Aorta (tissue), 5 donors: ENCODE measurements at places on chromosomes 3 and 15.

GRCh38 chr15:50840520-50840919 lies 68.0 kb upstream of the AP4E1 start:
- H3K27me3 ChIP-seq = no peaks in the 10 kb centered on the region
- H3K36me3 ChIP-seq = no peaks in the 10 kb centered on the region
- no peaks in the 10 kb centered on the region for H3K4me1 ChIP-seq
- no peak for DNase-seq
- no peak overlapping the region for H3K27ac ChIP-seq

DNA sequence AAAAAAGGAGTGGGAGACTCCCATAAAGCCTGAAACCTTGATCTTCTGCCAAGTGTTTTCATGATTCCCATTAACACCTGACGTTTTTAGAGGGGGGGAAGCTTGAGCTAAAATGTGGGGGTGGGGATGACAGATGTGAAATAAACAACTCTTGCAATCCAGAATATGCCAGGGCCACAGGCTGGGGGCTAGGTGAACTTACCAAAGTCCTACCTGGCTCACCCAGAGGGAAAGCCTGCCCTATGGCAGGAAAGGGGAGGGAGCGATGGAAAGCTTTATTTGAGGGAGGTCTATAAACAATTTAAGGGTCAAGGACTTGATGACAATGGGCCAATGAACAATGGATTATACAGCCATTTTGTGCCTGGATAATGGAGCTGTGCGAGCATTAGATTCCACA lies 108.3 kb downstream of the LRIG1 start:
- H3K27ac ChIP-seq = peak overlapping the region; percentile 31
- no peaks in the 10 kb centered on the region for H3K27me3 ChIP-seq
- DNase-seq = no peak
- H3K4me1 ChIP-seq = peaks cover 11% of the 10 kb centered on the region

DNA sequence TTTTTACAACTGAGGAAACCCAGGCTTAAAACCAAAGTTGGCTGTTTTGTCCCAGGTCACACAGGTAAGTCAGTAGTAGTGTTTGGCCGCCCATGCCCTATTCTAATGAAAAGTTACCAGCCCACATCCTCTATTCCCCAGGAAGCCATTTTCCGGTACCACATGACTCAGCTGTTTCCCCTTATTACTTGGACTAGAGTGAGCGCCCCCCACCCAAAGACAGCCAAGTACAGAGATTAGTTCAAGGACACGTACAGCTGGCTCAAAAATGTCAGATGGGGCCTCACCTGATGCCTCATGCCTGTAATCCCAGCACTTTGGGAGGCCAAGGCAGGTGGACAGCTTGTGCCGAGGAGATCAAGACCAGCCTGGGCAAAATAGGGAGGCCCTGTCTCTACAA lies 8.5 kb upstream of the KLHL6 start:
- no peaks in the 10 kb centered on the region for H3K27me3 ChIP-seq
- H3K36me3 ChIP-seq = no peaks in the 10 kb centered on the region
- no peak for DNase-seq
- H3K4me1 ChIP-seq = no peaks in the 10 kb centered on the region
- no peak overlapping the region for H3K27ac ChIP-seq

- no peak for DNase-seq
- no peaks in the 10 kb centered on the region for H3K36me3 ChIP-seq
- H3K4me1 ChIP-seq = no peaks in the 10 kb centered on the region
- no peaks in the 10 kb centered on the region for H3K27me3 ChIP-seq
- H3K4me3 ChIP-seq = no peak overlapping the region
- H3K27ac ChIP-seq = no peak overlapping the region
Measured at GRCh38 chr3:150783316-150783715, 20.3 kb upstream of the SIAH2 start.

- H3K27me3 ChIP-seq = no peaks in the 10 kb centered on the region
- no peak overlapping the region for H3K4me3 ChIP-seq
- no peak overlapping the region for H3K27ac ChIP-seq
- DNase-seq = no peak
- no peaks in the 10 kb centered on the region for H3K4me1 ChIP-seq
- no peaks in the 10 kb centered on the region for H3K36me3 ChIP-seq
Measured at GRCh38 chr15:90291679-90292356, 26.3 kb downstream of the NGRN start.

DNA sequence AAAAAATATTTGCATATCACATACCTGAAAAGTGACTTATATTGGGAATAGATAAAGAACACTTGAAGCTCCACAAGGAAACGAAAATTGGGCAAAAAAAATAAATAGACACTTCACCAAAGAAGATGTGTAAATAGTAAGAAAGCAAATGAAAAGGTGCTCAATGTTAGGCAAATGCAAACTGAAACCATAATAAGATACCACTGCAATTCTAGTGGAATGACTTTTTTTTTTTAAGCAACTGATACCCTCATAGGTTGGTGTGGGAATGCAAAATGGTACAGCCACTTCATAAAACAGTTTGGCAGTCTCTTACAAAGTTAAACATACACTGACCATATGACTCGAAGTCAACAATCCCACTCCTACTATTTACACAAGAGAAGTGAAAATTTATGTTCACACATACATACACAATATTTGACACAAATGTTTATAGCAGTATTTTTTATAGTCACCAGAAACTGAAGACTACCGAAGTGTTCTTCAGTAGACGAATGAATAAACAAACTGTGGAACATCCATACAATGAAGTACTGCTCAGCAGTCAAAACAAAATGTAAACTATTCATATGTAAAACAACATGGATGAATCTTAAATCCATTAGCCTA lies 176.3 kb downstream of the ZMAT3 start:
- H3K4me1 ChIP-seq = no peaks in the 10 kb centered on the region
- H3K27ac ChIP-seq = no peak overlapping the region
- no peak overlapping the region for H3K4me3 ChIP-seq
- no peaks in the 10 kb centered on the region for H3K27me3 ChIP-seq
- no peak for DNase-seq
- no peaks in the 10 kb centered on the region for H3K36me3 ChIP-seq

- no peak overlapping the region for H3K27ac ChIP-seq
- peaks cover 4% of the 10 kb centered on the region for H3K4me1 ChIP-seq
- H3K36me3 ChIP-seq = no peaks in the 10 kb centered on the region
- DNase-seq = no peak
Measured at GRCh38 chr3:177789500-177789899, 592.2 kb upstream of the TBL1XR1 start.

GRCh38 chr3:9192248-9193025 lies 57.0 kb downstream of the SRGAP3 start:
- no peaks in the 10 kb centered on the region for H3K27me3 ChIP-seq
- no peak overlapping the region for H3K4me3 ChIP-seq
- H3K4me1 ChIP-seq = no peaks in the 10 kb centered on the region
- no peaks in the 10 kb centered on the region for H3K36me3 ChIP-seq
- no peak for DNase-seq

DNA sequence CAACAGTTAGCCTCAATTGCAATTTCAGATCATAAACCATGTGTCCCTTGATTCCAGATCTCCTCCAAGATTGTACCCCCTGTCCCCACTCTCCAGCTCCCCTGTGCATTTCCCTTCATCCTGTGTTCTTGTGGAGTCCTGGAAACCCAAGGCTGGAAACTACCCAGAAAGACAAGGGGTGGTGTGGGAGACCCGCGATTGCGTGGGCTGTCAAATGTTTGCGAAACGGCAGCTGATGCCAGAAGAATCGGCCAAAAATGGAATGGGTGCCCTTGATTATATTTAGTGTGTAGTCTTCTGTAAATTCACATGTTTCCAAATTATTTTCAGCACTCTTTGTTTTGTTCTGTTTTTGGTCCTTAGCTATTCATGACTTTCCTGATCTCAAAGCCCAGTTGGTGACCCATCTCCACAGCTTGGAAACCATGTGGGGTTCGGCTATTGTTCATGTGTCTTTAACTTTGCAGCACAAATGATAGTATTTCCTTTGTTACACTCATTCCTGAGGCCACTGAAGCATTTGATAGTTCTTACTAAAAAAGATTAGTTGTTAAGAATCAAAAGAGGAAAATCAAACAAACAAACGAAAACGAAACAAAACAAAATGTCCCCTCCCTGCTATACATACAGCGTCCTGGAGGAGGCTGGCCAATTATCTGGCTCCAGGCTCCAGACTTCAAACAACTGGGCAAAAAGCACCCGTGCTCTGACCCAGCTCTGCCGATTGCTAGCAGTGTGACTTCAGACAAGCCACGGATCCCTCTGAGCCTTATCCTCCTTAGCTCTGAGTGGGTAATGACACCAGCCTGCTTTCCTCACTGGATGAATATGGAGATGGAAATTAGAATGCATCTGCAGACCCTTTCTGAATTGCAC lies 120.9 kb downstream of the CACNA2D3 start:
- H3K36me3 ChIP-seq = no peaks in the 10 kb centered on the region
- H3K27me3 ChIP-seq = no peaks in the 10 kb centered on the region
- H3K4me1 ChIP-seq = no peaks in the 10 kb centered on the region
- no peak overlapping the region for H3K27ac ChIP-seq
- DNase-seq = no peak

GRCh38 chr3:70992562-70993204 lies 590.8 kb downstream of the FOXP1 start:
- peaks cover 21% of the 10 kb centered on the region for H3K4me1 ChIP-seq
- no peak overlapping the region for H3K4me3 ChIP-seq
- H3K27ac ChIP-seq = peak overlapping the region; percentile 51
- H3K36me3 ChIP-seq = peaks cover 2% of the 10 kb centered on the region

DNA sequence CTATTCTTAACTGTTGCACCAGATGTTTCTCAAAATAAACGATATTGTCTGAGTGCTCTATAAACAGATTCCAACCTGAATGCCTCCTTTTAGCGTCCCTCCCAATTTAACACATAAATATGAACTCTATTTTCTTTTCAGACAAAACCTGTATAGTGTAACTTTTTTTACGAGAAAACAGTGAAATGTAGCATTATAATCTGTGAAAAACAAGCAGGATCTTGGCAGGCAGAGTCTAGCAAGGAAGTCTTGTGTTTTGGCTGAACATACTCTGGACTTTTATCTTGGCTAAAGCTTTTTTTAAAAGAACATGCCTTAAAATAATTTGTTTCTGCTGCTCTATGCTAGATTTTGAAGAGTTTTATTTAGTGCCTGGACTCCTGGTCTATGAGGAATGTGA lies 150.5 kb downstream of the ROBO2 start:
- no peaks in the 10 kb centered on the region for H3K27me3 ChIP-seq
- H3K27ac ChIP-seq = no peak overlapping the region
- H3K4me3 ChIP-seq = no peak overlapping the region

- H3K27me3 ChIP-seq = no peaks in the 10 kb centered on the region
- H3K36me3 ChIP-seq = no peaks in the 10 kb centered on the region
- H3K4me1 ChIP-seq = no peaks in the 10 kb centered on the region
- H3K4me3 ChIP-seq = no peak overlapping the region
Measured at GRCh38 chr3:22399566-22399965, 648.6 kb upstream of the ZNF385D start.

DNA sequence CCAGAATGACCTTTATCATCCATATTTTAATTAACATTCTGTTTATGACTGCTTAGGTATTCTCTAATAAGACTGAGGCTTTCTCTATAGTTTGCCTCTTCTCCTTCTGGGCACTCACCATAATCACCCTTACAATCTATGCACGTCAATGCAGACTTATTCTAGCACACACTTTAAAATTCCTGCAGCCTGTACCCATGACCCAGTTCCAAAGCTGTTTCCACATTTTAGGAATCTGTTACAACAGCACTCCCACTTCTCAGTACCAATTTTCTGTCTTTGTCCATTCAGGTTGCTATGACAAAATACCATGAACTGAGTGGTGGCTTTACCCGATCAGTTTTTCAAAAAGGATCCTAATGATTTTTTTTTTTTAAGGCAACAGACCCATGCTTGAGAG lies 103.5 kb downstream of the SOX14 start:
- no peak for DNase-seq
- H3K4me1 ChIP-seq = no peaks in the 10 kb centered on the region
- no peak overlapping the region for H3K4me3 ChIP-seq

DNA sequence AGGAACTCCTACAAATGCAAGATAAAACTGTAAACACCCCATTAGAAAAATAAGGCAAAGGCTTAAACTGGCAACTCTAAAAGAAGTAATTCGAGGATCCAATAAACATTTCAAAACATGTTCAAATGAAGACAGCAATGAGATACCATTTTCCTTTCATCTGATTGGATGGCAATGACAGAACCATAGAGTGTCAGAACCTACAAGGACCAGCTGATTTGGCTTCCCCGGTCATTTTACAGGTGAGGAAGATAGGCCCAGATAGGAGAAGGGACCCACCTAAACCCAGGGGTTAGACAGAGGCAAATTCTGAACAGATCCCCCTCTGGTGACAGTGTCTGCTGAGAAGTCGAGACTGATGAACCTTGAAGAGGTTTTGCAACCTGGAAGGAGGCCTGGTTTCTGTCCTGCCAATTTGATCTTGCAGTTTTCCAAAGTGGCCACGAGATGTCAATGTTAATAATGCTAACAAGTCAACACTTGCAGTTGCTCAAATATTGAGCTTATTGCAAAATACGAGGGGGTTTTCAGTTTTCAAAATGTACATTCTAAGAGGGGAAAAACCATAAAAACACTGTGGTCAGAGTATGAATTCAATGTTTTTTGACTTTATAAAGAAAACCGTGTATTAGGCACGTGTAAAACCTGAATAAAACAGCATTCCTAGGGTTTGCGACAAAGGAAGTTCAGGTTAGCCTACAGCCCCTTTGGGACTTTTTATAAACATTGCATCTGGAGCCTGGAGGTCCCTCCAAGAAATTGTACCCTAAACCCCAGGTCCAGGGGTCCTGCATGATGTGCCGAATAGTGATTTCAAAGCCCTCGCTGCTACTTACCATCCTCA lies 21.5 kb downstream of the CFAP161 start:
- H3K4me3 ChIP-seq = no peak overlapping the region
- no peak for DNase-seq
- no peaks in the 10 kb centered on the region for H3K36me3 ChIP-seq
- H3K4me1 ChIP-seq = no peaks in the 10 kb centered on the region
- no peak overlapping the region for H3K27ac ChIP-seq

DNA sequence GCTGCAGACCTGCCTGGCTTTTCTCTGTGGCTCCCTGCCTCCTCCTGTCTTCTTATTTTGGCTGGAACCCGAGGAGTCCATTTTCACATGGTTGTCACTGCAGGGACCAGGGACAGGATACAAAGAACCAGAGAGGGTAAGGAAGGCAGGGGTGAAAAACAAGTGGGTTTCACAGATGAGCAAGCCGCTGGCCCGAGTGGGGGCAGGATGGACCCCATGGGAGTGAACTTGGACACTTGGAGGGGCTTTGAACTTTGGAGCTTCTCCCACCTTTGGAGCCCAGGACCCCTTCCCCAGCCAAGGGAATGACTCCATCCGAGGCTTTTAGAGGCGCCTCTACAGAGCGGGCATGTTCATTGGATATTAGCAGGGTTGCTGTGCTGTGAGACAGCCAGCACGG lies 26.9 kb upstream of the ADCY5 start:
- H3K4me1 ChIP-seq = no peaks in the 10 kb centered on the region
- no peak overlapping the region for H3K4me3 ChIP-seq
- no peak for DNase-seq

- no peaks in the 10 kb centered on the region for H3K4me1 ChIP-seq
- DNase-seq = no peak
- H3K27me3 ChIP-seq = no peaks in the 10 kb centered on the region
- H3K4me3 ChIP-seq = no peak overlapping the region
Measured at GRCh38 chr3:17932136-17932771, 189.8 kb upstream of the TBC1D5 start.

DNA sequence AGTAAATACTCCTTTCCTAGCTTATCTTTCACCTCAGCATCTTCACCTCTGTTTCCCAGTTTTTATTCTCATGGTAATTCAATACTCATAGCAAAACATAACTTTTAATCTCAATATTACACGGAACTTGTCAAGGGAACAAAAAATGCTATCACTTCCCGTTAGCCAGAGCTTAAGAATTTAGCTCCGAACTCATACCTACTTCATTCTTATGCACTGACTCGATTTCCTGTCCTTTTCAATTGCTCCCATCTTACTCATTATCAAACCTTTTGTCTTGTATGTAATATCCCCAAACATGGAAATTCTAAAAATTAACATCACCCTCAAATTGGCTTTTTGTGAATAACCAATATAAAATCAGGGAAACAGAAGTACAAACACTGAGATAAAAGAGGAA lies 28.2 kb downstream of the MYEF2 start:
- no peak for DNase-seq
- H3K4me3 ChIP-seq = no peak overlapping the region
- H3K27me3 ChIP-seq = no peaks in the 10 kb centered on the region
